ENCODE measurements at places on chromosomes 13 and 19.

DNA sequence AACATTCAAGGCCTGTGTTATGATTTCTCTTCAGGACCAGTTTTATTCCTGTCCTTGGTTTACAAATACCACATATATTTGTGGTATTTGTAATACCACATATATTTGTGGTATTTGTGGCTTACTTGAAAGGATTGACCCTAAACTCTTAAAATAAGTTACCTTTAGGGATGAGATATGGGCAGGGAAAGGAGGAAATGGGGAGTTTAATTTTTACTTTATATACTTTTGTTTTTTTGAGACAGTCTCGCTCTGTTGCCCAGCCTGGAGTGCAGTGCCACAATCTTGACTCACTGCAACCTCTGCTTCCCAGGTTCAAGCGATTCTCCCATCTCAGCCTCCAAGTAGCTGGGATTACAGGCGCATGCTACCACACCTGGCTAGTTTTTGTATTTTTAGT, 2.3 kb upstream of the TGDS start:
- no peaks in the 10 kb centered on the region for H3K27me3 ChIP-seq
- H3K4me1 ChIP-seq, result peaks cover 7% of the 10 kb centered on the region
- DNase-seq, result peak; percentile 28

DNA sequence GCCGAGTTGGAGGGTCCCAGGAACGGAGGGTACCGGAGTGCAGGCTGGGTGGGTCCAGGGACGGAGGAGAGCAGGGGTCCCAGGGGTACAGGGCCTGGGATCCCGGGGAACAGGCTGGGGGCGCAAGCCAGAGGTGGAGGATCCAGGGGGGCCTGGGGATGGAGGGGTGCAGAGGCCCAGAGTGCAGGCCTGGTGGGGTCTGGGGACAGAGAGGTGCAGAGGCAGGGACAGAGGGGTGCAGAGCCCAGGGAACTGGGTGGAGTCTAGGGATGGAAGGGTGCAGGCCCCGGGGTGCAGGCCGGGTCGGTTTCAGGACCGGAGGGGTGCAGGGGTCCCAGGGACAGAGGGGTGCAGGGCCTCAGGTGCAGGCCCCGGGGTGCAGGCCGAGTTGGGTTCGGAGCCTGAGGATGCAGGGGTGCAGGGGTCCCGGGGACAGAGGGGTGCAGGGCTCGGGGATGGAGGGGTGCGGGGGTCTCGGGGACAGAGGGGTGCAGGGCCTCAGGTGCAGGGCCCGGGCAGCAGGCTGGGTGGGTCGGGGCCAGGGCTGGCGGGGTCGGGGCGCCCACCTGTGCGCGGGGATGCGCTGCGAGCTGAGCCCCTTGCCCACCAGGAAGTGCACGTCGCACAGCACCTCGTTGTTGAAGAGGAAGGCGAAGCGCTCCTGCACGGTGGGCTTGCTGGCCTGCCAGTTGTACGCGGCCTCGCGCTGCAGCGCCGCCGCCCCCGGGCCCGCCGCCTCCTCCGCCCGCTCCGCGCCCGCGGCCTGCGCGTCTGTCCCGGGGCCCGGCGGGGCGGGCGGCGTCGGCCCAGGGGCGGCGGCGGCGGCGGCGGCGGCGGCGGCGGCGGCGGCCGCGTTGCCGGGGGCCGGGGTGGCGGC, 545 bp downstream of the BTBD2 start:
- peak overlapping the region; percentile 62 for H3K4me3 ChIP-seq
- H3K36me3 ChIP-seq, result peaks cover 3% of the 10 kb centered on the region
- H3K27ac ChIP-seq, result no peak overlapping the region
- DNase-seq, result no peak
- H3K27me3 ChIP-seq, result no peaks in the 10 kb centered on the region

GRCh38 chr13:64723724-64724123, 2506.4 kb downstream of the PCDH9 start:
- H3K27me3 ChIP-seq, result no peaks in the 10 kb centered on the region
- no peak overlapping the region for H3K27ac ChIP-seq
- H3K36me3 ChIP-seq, result no peaks in the 10 kb centered on the region
- no peaks in the 10 kb centered on the region for H3K4me1 ChIP-seq
- DNase-seq, result peak; percentile 61

DNA sequence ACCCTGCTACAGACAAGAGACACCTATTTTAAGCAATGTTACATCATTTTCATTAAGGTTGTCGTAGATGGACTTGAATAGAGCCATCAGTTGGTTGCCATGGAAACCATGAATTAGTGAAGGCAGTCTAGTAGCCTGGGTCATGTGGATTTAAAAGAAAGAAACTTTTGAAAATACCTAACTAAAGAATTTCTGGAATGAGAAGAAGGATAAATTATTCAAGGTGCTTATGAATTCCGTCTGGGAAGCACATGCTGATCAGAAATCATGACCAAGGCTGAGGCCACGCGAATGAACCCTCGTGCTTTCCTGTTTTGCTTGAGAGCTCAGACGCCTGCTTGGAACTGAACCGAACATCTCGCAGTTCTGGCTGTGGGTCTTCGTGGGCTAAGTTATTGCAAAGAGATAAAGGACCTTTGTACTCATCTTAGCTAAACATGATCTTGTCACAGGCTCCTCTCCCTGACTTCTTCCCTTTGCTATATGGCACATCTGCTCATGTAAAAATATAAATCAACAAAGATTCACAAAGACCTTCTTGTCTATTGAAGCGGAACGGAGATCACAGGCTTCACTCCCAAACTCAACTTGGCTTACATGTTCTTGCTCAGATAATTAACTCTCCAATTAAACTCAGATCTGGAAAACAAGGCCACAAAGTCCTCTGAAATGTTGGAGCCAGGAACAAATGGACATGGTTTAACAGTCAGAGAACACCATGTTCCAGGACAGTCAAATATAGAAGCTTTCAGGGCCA, 140.2 kb downstream of the NUFIP1 start:
- no peak overlapping the region for H3K27ac ChIP-seq
- DNase-seq, result no peak
- H3K4me1 ChIP-seq, result no peaks in the 10 kb centered on the region
- no peaks in the 10 kb centered on the region for H3K27me3 ChIP-seq

DNA sequence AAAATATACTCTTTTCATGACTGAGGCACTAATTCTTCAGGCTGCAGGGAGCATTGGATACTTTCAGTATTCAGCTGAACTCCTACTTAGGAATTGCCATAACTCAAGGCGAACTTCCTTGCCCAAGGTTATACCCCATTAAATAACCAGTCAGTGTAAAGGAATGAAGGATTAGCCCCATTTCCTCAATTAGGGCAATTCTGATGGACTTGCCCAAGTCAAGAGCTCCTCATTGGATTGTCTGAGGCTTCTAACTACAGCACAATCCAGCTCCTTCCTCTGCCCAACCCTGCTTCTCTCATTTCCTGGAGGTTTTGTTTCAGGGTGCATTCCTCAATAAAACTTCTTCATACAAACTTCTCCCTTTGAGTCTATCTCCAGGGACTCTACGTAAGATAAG, 329.2 kb downstream of the LIG4 start:
- H3K36me3 ChIP-seq, result no peaks in the 10 kb centered on the region
- H3K27ac ChIP-seq, result no peak overlapping the region
- H3K4me3 ChIP-seq, result no peak overlapping the region
- H3K27me3 ChIP-seq, result no peaks in the 10 kb centered on the region
- H3K4me1 ChIP-seq, result no peaks in the 10 kb centered on the region

GRCh38 chr19:1427221-1427920, 10.8 kb upstream of the RPS15 start:
- DNase-seq, result no peak
- H3K27ac ChIP-seq, result no peak overlapping the region
- no peaks in the 10 kb centered on the region for H3K4me1 ChIP-seq
- H3K27me3 ChIP-seq, result no peaks in the 10 kb centered on the region
- H3K4me3 ChIP-seq, result no peak overlapping the region
- H3K36me3 ChIP-seq, result peaks cover 43% of the 10 kb centered on the region
